Stimulated activated CD4-positive, alpha-beta T cell treated with anti-CD3 and anti-CD28 coated beads, Interleukin-1b, Interleukin-23, amount 100 ng/mL, for 1 hour (primary cell): ENCODE measurements at places on chromosomes 7 and 10.

DNA sequence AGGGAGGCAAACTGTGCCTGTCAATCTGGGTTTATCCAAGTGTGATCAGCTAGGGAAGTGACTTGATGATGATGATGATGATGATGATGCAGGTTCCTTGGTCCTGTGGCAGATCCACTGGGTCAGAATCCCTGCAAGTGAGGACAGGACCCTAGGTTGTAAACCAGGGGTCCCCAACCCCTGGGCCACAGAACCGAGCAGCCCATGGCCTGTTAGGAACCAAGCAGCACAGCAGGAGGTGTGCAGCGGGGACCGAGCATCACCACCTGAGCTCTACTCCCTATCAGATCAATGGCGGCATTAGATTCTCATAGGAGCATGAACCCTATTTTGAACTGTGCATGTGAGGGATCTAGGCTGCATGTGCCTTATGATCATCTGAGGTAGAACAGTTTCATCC is 144.7 kb upstream of the PDE1C start:
- no peak for DNase-seq

DNA sequence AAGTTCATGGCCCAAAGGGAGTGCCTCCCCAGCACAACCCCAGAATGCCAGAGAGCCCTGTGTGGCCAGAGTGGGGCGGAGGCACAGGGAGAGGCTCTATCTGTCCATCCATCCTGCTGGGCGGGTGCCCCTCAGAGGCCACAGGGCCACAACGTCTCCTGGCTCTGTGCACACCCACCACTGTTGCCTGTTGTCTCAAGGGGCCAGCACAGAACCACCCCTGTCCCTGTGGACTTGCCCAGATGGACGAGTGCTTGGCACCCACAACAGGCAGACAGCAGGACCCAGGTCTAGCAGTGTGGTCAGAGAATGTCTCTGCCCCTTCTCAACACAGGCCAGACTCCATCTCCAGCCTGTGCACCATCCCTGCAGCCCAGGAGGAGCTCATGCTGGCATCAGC is 92.8 kb downstream of the PAXIP1 start:
- no peak for DNase-seq

- no peak for DNase-seq
Measured at GRCh38 chr7:43646603-43647338, 63.9 kb downstream of the STK17A start.

GRCh38 chr7:45158471-45158870 is 880 bp downstream of the RAMP3 start:
- no peak for DNase-seq

GRCh38 chr7:1103009-1103788 is 15.3 kb downstream of the GPER1 start:
- no peak for DNase-seq

- no peak for DNase-seq
Measured at GRCh38 chr10:80421050-80421706, 12.8 kb downstream of the PRXL2A start.

GRCh38 chr10:86423739-86424138 is 57.1 kb upstream of the GRID1 start:
- no peak for DNase-seq

- no peak for DNase-seq
Measured at GRCh38 chr7:5381071-5381772, 42.4 kb downstream of the TNRC18 start.

- no peak for DNase-seq
Measured at GRCh38 chr7:82018226-82018625, 248.4 kb upstream of the HGF start.

DNA sequence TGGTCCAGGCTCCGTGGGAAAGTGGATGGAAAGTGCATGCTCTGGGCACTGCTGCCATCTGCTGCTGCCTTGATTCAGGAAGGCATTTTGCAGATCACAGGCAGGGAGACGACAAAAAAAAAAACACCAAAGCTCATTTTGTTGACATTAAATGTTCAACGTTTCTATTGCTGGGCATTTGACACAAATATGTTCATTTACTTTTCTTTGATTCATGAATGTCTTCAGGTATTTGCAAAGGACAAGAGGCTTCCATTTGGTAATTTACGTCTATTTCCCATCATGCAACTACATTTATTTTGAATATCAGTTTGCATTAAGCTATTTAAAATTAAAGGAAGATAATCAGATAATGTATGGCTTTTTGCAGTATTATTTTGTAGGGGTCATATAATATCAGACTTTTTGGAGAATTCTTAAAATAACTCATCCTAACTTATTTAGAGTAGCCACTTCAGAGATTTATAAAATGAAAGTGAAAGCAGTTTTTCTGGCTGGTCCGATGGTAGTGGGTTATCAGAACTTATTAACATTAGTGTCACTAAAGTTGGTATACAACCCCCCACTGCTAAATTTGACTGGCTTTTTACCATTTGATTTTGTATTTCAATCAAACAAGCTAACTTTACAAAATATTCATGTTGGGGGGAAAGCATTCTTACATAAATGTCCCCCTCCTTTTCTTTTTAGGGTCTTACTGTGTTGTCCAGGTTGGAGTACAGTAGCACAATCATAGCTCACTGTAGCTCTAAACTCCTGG is 65.3 kb downstream of the PDIA4 start:
- DNase-seq, result peak; percentile 27

DNA sequence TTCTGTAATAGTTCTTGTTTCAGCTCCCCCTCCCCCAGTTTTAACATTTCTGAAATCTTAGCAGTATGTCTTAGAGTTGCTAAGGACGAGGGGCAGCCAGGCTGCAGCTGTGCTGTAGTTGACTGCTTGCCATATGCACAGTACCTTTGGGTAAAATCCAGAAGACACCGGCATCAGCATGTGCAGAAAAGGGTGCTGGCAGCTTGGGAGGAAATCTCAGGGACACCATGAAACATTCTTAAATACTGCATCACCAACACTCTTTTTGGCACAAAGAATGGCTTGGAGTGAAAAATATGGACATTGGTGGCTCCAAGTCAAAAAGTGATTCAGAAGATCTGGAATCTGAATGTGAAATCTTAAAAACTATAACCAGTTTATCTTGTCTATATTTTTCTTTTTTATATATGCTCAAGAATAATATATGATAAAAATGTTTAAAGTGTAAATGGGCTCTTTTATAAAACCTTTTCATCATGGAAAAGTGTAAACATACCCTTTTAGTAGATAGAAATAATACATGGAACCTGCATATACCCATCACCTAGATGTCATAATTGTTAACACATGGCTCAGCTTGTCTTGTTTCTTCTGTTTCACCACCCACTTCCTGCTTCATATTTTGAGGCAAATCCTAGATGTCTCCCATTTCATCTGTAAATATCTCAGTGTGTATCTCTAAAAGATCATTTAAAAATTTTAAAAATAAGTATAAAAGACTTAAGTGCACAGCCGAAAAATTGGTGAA is 34.4 kb upstream of the ARMS2 start:
- DNase-seq, result no peak

GRCh38 chr7:18866359-18867036 is 250.9 kb downstream of the TWIST1 start:
- DNase-seq, result no peak

GRCh38 chr10:97328646-97329453 is 5.7 kb downstream of the FRAT2 start:
- DNase-seq, result no peak

GRCh38 chr7:139976838-139977656 is 85.7 kb downstream of the PARP12 start:
- no peak for DNase-seq

DNA sequence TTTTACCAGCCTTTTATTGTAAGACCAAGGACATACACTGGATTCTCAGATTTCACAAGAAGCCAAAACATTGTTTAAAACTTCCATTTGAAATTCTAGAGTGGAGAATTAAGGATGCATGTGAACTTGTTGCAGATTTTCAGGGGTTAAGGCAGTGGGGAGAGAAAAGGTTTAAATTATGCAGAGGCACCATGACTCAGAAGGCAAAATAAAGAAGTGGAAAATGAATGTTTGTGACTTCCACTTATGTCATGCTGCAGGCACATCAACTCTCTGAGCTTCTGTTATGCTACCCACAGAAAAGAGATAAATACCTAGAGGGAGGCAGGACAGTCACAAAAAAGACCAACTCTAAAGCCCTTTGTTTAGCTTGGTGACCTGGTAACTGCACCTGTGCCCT is 84.4 kb upstream of the BET1 start:
- DNase-seq, result no peak

DNA sequence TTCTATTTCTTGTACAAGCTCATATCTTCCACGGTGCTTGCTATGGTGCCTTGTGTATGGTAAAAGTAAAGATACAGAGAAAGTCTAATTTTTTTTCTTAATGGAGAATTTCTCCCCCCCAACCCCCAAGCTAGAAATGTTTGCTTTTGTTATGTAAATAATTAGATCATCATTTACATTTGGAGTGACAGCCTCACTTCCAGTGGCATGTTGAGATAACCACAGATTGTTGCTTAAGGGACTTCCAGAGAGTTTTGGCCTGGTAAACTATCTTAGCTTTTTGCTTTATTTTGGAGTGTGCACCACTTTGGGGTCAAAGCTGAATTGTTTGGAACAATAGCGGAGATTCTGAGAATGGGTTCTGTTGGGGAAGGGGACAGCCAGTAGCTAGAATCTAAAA is 129.7 kb downstream of the ZNF365 start:
- no peak for DNase-seq

DNA sequence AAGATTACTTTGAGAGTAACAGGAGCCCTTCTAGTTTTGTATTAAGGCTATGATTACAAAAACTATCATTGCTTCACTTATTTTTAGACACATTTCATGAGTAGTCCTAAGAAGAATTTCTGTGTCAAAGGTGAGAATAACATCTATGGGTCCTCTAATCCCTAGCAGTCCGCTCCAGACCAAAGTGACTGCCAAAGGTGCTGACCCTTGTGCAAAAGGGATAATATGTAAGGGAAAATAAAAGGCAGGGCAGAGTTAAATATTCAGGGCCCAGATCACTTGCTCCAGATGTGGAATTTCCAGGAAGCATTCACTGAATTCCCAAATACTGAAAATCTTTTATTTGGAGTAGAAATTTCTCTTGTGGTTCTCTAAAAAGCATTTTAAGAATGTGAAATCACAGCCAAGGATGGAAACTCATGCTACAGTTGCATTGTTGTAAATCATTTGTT is 29.3 kb downstream of the RHOBTB1 start:
- no peak for DNase-seq

GRCh38 chr10:10915215-10915614 is 102.5 kb upstream of the CELF2 start:
- no peak for DNase-seq

DNA sequence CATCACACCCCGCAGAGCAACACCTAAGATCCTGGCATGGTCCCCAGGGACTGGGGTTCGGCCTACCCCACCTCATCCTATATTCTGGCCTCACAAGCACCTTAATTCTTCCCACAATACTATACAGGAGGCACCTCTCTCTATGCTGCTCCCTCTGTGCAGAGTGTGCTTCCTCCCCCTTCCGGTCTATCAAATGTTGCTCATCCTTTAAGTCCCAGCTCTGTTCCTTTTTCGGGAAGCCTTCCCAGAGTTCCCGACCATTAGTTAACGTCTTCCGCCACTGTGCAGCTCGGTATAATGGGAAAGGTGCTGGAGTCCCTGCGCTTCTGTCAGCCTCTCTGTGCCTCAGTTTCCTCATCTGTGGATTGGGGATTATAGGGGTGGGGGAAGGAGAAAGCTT is 21.8 kb downstream of the PALD1 start:
- no peak for DNase-seq

DNA sequence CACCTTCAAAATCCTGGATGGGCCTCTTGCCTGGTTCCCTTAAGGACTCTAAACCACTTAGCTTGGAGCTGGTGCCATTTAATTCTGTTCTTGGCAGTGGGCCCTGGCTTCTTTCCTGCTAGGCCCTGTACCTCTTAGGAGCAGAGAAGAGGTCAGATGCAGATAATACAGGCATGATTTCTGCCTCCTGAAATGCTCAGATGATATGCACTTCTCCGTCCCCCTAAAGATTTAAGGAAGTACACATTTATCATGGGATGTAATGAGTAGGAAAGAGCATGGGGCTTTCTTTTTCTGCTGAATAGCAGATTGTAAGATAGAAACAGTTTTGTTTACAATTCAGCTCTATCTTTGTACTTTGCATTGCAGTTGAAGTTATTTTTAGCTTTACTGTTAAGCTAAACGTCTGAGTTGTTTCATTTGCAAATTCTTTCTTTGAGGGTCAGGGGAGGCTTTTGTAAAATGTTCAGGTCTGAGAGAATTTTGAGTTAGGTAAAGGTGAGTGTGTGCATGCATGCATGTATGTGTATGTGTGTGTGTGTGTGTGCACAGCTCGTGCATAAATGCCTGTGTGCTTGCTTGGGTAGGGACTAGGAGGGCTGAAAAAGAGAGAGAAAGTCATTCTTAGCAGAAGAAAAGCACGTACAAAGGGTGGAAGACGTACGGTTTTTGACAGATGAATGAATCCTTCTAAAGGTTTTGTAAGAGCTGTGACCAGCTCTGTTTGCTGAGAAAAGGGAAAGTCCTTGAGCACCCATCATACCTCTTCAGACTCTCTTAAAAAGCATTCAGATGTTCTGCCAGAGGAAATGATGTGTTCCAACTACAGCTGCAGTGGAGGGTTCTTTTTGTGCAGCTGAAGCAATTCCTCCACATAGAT is 364.2 kb downstream of the AUTS2 start:
- DNase-seq, result no peak

DNA sequence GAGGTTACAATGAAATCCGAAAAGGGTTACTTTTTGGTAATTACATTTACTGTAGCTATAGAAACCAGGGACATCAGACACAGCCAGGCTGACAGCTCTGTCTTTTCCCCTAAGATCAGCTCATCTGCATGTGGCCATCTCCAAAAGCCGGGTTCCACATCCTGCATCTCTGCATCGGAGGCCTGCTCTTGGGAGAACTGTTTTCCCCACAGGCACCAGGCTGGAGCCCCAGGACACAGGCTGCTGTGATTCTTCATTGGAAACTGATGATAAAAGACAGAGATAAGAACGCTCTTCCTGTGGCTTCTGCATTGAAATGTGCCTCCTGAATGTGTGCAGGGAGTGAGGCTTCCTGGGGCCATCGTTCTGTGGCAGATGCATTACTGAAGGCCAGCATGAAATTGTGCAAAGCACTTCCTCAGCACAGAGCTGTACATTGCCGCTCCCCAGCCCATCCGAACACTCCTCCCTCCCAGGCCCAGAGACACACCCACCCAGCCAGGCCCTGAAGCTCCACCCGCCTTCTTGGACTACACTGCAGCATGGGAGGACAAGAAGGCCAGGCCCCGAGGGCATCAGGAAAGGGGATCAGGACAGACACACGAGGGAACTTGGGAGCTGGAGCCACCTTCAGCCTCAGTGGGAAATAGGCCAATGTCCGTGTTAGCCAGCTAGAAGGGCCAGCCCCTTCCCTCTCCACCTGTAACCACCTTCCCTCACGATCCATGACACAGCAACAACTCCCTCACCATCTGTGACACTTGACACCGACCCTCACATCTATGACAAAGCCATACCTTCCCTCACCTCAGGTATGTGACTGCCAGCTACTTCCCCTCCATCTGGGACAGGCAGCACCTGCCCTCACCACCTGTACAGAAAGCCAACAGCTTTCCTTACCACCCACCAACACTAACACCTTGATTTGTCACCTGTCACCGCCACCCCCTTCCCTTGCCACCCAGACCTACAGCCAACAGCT is 113.2 kb downstream of the GRID1 start:
- DNase-seq, result no peak

GRCh38 chr7:94089806-94090205 is 85.7 kb upstream of the BET1 start:
- no peak for DNase-seq
